Stimulated activated CD4-positive, alpha-beta T cell treated with anti-CD3 and anti-CD28 coated beads, Interleukin-15, amount 100 ng/mL, for 1 hour (primary cell): ENCODE measurements at places on chromosomes 5 and 9.

DNA sequence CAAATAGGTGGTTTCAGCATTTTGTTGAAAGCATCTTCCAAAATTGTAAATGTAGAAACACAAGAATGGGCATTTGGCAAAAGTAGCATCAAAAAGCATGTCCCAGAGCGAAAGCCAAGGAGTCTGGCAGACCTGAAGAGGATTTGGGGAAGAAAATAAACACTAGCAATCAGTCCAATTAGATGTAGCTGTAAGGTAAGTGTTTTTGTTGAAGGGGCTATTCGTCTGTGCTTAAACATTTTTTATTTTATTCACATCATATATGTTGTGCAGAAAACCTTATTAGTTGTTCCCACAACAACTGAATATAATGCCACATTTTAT is 954.1 kb upstream of the COX7C start:
- DNase-seq, result no peak

- no peak for DNase-seq
Measured at GRCh38 chr9:82223442-82223841, 234.9 kb downstream of the SPATA31D1 start.

GRCh38 chr5:119340597-119341218 is 15.1 kb upstream of the TNFAIP8 start:
- no peak for DNase-seq

DNA sequence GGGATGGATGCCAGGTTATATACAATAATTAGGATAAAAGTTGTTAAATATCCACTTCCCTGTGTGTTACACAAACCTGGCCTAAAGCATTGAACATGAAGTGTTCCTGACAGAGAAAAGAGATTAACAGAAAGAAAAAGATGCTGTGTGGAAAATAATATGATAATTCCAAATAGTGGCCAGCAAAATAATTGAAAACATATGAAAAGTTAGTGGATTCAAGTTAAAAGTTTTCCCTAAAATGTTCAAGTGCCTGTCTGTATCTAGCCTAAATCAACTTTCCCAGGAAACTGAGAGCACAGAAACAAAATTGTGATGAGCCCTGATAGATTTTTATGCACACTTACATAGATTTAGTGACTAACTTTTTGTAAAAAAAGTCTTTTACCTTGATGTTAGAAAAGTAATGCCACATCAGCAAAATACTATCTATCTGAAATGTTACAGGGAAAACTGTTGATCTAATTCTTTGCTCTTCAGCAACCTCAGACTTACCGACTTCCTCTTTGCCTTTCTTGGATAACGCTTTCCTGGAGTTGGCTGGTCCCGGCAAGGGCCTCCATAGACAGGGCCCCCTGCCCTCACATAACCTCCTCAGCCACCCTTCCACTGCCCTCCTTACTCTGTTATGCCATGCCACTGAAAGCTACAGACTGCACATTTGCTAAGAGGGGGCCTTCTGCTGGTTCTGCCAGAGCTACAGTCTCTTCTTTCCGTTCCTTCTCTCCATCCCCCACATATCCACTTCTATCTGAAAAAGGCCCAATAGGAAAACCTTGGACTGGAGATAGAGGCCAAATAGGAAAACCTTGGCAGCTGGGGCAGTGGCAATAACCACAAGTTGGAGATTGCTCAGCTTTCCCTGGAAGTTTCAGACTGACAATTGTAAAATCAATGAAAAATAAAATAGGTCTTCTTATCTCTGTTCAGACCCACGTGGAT is 44.4 kb downstream of the ZNF474 start:
- no peak for DNase-seq

- no peak for DNase-seq
Measured at GRCh38 chr5:82176115-82176814, 101.9 kb downstream of the RPS23 start.

DNA sequence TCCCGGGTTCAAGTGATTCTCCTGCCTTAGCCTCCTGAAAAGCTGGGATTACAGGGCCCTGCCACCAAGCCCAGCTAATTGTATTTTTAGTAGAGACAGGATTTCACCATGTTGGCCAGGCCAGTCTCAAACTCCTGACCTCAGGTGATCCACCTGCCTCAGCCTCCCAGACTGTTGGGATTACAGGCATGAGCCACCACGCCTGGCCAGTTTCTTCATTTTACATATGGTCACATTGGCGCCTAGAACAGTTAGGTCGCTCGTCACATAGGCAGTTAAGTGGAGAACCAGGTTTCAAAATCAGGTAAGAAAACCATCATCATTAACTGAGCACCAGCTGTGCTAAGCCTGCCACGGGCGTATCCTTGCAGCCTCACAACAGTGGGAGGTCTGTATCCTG is 36.1 kb downstream of the OLFML2A start:
- no peak for DNase-seq

- DNase-seq, result no peak
Measured at GRCh38 chr9:72955126-72955455, 2.2 kb upstream of the ALDH1A1 start.

DNA sequence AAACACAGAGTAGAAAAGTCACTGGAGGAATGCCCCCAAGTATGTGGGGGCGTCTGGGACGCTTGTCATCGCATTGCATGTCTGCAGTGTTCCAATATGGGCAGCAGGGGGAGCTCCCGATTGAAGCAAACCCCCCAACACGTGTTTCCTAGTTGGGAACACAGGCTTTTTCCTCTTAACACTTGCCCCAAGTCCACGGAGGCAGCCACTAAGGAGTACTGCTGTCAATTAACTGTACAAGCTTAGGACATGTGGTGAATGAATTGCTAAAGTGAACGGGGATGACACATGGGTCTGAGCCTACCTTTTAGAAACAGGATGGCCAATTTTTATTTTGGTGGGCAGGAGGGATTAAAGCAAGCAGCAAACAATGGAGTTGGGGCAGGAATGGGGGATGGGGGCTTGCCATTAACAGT is 2.2 kb downstream of the GABRB2 start:
- no peak for DNase-seq

DNA sequence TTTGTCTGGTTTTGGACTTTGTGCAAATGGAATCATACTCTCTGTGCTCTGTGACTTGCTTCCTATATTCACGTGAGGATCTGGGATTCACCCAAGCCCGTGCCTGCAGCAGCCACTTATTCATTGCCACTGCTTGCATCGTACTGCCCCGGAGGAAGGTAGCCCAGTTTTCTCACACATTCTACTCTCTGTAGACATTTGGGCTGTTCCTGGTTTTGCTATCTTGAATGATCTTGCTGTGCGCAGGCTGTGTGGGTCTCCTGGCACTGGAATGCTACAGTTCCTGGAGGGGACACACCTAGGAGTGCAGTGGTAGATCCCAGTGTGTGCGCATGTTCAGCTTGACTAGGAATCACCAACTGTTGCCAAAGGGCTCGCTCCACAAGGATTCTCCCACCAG is 99.2 kb upstream of the BOD1 start:
- no peak for DNase-seq

GRCh38 chr9:31590091-31590490 is 794.4 kb upstream of the ACO1 start:
- DNase-seq, result no peak

- DNase-seq, result peak; percentile 50
Measured at GRCh38 chr9:112174222-112174964, 704 bp downstream of the SUSD1 start.

GRCh38 chr5:82386576-82386975 is 108.4 kb upstream of the RPS23 start:
- no peak for DNase-seq

GRCh38 chr9:133050142-133050541 is 11.6 kb upstream of the CEL start:
- no peak for DNase-seq

DNA sequence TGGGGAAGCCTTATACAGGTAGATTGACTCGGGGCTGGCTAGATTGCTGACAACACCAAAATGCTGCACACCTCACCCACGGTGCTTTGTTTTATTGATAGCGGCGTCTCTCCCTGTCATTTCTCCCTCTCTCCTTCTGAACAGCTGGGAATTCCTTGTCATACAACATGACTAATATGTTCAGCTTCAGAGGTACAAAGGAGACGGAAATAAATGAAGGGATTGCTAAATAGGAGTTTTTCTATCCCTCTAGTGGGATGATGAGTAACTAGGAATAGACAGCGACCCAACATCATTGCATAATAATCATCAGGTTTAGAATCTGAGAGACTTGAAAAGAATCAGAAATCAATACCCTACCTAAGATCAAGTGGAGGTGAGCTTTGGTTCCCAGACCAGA is 337.7 kb upstream of the PANK3 start:
- DNase-seq, result no peak

DNA sequence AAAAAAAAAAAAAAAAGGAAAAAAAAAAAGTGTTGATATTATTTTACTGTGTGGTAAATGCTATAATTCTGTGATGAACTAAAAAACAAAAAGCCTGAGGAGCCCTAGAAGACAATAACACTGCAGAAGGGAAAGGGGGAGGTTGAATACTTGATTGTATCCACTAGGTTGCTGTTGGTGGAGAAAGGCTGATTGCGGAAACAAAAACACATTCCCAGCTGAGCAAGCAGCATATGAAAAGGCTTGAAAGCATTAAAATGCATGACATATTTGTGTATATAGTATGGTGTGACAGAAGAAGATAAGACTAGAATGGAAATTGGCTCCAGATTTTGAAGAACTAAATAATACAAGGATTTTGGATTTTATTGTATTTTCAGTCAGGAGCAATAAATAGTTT is 8.9 kb downstream of the RABGAP1 start:
- no peak for DNase-seq

- no peak for DNase-seq
Measured at GRCh38 chr5:126355940-126356339, 67.3 kb upstream of the GRAMD2B start.

GRCh38 chr9:79637177-79637925 is 65.6 kb downstream of the TLE4 start:
- no peak for DNase-seq

GRCh38 chr5:5416733-5417132 is 5.7 kb upstream of the ICE1 start:
- no peak for DNase-seq

DNA sequence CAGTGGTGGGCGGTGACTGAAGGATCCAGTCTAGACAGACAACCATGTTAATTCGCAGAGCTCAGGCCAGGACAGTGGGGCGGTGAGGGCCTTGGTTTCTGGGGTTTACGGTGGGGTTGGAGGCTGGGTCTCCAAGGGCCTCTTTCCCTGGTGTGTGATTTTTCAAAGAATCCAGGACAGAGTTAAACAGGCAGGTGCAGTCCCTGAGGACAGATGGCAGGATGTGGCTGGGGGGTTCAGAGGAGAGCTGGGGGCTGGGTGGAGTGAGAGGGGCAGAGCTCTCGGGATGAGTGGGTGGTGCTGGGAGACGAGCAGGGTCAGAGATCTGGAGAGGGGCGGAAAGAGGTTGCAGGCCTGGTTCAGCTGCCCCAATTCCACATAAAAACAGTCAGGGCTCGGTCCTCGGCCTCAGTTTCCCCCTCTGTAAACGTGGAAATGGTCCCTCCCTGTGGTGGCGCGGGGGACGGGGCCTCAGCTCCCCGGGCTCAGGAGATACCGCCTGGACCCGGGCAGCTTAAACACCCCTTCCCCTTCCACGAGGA is 145.9 kb downstream of the GAPVD1 start:
- no peak for DNase-seq

GRCh38 chr9:102355982-102356381 is 617.5 kb upstream of the GRIN3A start:
- DNase-seq, result no peak

DNA sequence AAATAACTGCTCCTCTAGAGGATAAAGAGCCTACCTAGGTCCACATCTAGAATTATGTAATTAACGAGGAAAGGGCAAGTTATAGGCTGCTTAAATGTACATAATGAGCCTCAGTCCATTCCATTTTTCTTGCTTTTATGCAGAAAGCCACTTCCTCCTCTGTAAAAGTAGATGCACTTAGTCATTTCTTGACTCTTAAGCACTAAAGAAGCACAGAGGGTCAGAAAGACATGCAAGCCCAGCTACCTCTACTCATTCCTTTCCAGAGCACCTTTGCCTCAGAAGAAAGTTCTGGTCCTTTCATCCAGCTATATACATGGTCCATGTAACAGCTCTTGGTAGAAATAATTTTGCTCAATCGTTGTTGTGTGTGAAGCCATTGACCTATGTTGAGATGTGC is 308.0 kb upstream of the NREP start:
- DNase-seq, result no peak

DNA sequence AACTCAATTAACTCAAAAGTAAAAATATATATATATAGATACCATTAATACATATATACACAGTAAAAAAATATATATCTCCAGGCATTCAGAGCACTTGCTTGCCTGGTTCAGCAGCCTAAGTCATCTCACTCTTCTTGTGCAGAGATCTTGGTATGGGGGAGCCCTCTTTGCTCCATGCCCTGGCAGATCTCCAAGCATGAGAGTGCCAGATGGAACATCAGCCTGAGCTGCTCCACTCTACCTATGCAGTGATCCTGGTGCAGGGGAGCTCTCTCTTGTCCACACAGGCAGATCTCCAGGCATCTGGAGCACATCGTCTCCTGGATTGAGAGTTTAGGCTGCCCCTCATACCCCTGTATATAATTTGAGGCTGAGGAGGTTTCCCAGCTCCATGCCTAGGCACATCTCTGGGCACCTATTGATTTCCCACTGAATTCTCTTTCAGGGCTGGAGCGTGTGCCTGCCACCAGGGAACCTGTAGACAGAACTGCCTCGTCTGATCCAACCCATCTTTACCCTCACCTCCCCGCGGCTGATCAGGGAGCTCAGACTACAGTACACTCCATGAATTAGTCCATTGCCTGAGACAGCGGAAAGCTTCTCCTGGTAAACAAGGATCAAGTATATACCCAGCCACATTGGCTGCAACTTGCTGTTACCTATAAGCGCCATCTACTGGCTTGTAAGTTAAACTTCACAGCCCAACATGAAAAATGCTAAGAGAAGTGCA is 342.4 kb upstream of the GRIA1 start:
- DNase-seq, result no peak

- DNase-seq, result no peak
Measured at GRCh38 chr5:38953426-38954012, 107.7 kb downstream of the OSMR start.

DNA sequence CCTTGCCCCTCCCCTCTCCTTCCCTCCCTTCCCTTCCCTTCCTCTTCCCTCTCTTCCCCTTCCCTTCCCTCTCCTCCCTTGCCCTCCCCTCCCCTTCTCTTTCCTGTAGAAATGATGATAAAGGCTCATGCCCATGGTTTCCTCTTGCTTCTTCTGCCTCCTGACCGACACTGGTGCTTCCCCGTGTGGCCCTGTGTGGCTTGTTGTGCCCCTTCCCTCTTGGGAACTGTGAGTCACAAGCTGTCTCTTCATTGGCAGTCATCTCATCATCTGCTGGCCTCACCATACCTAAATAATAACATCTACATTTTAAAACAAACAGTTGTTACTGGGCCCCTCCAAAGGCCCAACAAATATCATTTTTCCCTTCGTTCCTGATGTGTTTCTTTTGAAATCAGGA is 11.7 kb upstream of the CARNMT1 start:
- DNase-seq, result no peak
